Upper lobe of right lung (tissue), 1 donor: ENCODE measurements at places on chromosomes 1 and 21. TPM values are rescaled to one million over a fixed set of nuclear protein-coding genes. Genes with fewer than 3 reads are reported as not detected.

Gene MEGF6
- total RNA-seq: 96.6 TPM

Gene PRELP
- total RNA-seq: 91.8 TPM

Gene ANKRD34A
- 0.69 TPM for total RNA-seq

Gene ID3
- 242 TPM for total RNA-seq

Gene ATP1A4
- total RNA-seq: 0.96 TPM

DNA sequence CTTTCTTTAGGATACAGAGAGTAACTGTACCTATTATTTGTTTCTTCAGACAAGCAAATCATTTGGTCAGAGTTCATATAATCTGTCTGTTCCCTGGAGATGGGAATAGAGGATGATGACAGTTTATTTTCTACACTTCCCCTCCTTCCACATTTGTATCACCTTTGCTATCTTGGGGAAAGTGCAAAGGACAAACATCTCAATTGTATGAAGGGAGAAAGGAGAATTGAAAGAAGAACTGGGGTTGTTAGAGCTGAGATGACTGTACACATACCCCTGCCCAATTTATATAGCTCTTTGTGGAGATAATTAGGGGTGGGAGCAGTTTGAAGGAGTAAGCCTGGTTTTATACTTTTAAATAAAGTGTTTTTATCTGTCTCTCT is 14.0 kb downstream of the POLR3GL start:
- DNase-seq: no peak

DNA sequence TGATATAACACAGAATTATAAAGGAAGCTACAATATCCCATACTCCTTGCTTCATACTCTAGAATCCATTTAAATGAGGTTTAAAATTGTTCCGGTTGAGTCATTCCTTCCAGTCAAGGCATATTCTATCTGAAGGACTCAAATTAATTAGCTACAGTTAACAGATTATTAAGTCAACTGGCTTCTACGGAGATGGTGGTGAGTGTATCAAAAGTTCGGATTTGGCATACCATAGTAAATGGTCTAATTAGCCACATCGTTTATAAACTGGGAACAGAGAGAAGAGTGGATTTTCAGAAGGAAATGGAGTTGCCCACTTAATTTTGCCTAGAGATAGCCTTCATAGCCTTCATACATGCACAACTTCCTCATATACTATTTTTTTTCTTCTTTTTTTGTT is 1095.3 kb downstream of the TTLL7 start:
- no peak for DNase-seq

DNA sequence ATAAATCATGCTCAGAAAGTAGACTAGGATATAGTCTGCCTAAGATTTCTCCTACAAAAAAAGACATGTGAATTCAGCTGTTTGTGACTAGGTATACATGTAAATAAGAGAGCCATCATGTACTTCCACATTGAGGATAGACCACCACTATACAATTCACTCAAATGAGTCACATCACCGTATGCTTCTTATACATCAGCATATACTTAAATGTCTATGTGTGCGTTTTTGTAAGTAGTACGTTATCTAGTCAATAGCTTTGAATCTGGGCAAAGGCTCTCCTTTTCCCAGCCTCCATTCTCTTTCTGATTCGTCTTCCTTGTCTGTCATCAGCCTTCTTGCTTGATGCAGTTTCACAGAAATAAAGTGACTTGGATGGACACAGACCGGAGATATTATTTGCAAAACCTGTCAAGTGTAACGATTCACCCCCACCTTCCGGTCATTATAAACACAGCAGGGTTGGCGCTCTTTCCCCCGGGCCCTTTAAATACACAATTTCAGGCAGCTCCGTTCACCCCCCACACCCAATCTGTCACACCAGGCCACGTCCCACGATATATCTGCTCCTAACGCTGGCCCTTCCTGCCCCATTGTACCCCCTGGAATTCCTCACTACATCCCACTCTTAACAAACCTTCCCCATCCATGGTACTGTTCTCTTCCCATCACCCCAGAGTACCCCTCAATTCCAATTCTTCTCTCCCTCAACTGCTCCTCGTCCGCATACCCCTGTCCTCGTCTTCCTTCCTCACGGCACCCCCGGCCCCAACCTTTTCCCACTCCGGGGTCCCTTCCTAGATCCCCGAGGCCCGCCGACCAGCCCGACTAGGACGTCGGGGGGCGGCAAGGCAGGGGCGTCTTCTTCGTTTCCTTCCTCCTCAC is 636 bp downstream of the VAMP4 start:
- no peak for DNase-seq

- no peak for DNase-seq
Measured at GRCh38 chr1:6623269-6623965, 1.3 kb upstream of the THAP3 start.

DNA sequence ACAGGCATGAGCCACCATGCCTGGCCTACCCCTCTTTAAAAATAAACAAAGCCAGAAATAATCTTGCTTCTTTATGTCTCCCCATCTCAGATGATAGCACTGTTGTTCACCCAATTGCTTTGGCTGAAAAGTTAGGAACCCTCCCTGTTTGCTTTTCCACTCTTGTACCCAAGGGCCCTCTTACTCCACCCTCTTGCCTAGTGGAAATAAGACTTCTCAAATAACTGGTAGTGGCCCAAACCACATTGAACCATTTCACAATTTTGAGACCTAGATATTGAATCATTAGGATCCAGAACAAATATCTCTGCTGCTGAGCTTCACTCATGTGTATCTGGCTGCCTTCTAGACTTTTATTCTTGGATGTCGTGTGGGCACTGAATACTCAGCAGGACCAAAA is 37.7 kb downstream of the RNF220 start:
- DNase-seq: no peak

DNA sequence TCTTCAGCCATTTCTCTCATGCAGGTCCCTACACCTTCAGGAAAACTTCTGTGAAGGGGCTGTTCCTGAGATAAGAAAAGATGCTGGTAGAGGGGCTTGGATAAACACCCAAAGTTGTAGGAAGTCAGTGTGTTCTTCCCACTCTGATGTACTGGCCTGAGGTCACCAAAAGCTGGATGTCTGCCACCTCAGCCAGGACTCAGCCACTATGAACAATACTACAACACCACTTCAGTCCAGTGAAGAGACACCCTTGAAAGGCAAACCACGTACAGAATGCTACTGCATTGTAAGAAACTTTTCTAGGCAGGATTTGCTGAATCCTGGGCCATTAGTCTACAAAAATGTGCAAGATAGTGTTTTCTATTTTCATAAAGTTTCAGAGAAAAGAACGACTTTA is 2.4 kb downstream of the PTPN14 start:
- DNase-seq: no peak

GRCh38 chr1:212355230-212355969 is 59.3 kb downstream of the PACC1 start:
- DNase-seq: no peak

- no peak for DNase-seq
Measured at GRCh38 chr1:112911506-112912220, 44.3 kb downstream of the SLC16A1 start.

- DNase-seq: no peak
Measured at GRCh38 chr1:86708920-86709319, 4.5 kb downstream of the SH3GLB1 start.

DNA sequence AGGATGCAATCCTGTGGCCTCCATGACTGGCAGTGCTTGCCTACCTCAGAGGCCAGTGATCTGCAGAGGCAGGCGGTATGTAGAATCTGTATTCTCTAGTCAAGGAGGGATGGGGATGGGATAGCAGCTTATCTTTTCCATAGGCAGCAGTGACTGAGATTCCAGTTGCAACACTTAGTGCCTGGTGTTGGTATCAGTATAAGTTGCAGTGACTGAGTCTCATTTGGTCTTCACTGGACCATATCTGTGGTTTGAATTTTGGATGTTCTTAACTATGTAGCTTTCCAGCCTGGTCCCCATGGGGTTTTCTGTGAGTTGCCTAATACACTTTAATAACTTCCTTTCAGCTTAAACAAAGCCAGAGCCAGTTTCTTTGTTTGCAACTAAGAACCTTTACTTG is 16.5 kb downstream of the DYRK1A start:
- no peak for DNase-seq

DNA sequence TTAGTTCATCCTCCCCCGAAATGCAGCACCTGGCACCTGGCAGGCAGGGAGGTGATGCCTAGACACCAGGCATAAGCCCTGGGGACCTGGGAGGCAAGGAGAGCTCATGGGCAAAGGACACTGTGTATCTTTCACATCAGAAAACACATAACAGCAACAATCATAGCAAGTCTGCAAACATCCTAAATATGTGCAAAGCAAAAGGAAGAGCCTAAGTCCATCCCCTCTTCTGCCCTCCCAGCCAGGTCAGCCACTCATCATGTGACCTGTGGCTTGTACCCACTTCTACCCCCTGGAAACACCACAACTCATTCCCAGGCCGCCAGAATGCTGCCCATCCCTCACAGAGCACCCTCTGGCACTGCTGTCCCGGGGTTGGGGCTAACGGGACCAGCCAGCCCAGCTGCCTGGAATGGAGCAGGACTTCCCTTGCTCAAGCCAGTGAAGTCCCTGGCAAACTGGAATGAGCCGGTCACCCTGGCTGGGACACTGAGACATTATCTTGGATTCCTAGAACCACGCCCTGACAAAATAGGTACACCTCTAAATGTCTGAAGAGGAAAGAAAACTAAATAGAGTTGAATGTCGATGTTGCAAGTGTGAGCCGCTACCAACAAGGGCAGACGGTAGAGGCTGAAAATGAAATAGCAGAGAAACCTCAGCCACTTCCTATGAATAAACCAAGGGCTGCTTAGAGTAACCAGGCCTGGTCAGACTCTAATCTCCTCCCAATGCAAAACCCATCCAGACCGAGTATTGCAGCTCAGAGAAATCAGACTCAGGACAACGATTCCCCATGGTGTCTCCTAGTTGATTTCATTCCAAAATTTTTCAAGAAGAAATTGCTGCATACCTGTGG is 29.4 kb downstream of the TMPRSS2 start:
- peak; percentile 80 for DNase-seq

GRCh38 chr1:185603158-185603557 is 131.0 kb upstream of the HMCN1 start:
- no peak for DNase-seq

DNA sequence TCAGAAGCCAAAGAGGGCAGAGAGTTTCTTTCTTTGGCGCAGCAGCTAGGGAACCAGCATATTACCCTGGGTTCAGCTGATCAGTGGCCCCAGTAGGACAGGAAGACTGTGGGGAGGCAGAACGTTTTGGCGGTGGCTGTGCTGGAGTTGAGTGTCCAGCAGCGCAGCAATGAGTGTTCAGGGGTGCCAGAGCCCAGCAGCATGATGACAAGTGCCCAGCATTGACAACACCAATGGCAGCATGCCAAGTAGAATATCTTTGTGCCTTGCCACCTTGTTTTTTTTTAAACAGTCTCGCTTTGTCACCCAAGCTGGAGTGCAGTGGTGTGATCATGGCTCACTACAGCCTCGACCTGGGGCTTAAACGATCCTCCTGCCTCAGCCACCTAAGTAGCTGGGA is 106.7 kb upstream of the CDC42BPA start:
- no peak for DNase-seq

DNA sequence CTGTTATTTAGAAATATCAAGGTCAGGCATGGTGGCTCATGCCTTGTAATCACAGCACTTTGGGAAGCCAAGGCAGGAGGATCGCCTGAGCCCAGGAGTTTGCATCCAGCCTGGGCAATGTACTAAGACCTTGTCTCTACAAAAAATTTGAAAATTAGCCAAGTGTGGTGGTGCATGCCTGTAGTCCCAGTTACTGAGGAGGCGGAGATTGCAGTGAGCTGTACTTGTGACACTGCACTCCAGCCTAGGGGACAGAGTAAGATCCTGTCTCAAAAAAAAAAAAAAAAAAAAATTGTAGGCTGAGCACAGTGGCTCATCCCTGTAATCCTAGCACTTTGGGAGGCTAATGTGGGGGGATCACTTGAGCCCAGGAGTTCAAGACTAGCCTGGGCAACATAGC is 45.3 kb downstream of the PIK3CD start:
- DNase-seq: no peak

- no peak for DNase-seq
Measured at GRCh38 chr21:16770266-16770665, 742.6 kb upstream of the CXADR start.

DNA sequence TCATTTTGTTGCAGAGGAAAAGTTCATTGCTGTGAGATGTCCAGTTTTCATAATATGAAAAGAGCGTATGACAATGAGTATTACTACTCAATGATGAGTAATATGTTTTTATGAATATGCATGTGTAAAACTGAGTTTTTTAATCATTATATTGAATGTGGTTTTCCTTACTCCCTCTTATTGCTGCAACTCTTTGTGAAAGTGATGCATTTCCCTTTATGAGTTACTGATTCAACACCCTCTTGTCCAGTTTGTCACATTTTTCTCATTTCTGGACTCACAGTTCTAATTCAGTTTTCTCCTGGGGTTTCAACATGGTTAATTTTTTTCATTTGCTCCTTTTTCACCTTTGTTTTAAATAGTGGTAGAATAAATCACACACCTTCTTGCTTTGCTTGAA is 35.2 kb upstream of the KCNJ15 start:
- DNase-seq: no peak

- DNase-seq: no peak
Measured at GRCh38 chr1:25971811-25972180, 26.1 kb downstream of the PAFAH2 start.

DNA sequence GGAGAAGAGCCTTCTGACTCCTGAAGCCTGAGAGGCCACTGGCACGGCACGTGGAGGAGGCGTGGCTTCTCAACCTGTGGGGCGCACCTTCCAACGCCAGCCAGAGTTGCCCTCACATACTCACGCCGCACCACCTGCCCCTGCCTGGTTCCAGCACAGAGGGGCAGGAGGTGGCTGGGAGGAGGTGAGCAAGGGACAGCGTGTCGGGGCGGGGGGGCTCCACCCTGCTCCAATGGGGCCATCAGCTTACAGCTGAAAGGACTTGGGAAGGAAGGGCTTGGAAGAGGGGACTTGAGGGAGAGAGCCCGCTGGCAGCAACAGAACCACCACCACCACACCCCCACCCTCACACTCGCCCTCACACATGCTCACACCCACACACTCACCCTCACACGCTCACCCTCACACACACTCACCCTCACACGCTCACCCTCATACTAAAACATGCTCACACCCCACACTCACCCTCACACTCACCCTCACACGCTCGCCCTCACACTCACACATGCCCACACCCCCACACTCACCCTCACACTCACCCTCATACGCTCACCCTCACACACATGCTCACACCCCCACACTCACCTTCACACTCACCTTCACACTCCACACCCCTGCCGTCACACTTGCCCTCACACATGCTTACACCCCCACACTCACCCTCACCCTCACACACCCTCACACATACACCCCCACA is 41.6 kb upstream of the EDN2 start:
- no peak for DNase-seq
